ENCODE measurements at places on chromosomes 3 and 15.

GRCh38 chr15:58407236-58407775 lies 24.5 kb upstream of the LIPC start:
- no peak for DNase-seq

DNA sequence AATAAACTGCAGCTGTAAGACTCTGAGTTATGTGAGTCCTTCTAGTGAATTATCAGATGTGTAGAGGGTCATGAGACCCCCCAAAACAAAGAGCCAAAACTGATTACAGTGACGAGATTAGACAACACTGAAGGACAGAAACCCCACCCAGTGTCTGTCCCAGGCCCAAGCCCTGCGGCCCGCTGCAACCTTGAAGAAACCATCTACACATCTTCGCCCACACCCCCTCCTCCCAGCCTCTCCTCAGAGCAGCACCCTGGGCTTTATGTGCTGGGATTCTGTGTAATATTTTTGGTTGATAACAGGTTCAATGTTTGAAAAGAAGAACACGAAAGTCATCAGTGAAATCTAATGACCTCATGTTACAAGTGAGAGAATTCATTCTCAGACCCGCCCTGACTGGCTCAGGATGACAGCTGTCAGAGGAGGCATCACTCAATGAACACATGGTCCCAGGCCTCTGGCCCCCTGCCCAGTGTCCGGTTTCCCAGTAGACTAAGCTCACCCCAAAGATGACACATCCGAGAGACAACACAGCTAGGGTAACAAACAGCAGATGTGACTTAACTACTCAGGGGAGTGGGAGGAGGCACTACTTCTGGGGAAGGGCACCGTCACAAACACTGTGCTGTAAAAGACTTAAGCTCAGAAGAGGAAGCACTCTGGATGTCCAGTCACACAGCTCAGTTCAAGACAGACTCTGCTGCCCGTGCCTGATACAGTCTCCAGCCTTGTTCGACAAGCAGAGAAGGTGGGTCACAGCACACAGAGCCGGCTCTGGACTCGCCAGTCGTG lies 48.9 kb downstream of the NIPA2 start:
- no peak for DNase-seq

- DNase-seq: no peak
Measured at GRCh38 chr3:41690766-41691563, 270.9 kb downstream of the ULK4 start.

GRCh38 chr3:9190276-9190675 lies 59.2 kb downstream of the SRGAP3 start:
- no peak for DNase-seq

DNA sequence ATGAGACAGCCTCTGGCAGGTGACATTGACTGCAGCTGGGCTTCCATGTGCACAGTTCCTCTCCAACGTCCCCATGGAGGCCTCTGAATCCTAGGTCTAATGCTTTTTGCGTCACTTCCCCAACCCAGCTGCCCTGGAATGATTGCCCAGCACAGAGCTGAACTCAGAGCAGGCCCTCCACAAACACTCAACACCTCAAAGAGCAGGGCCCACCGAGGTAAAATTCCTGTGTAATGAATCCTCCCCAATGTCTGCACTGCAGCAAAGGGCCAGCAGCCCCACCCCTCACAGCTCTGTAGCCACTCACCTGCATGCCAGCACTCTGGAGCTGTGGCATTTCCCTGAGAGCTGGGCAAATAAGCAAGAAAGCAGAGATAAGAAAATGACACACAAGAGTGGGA lies 42.6 kb upstream of the DUSP7 start:
- no peak for DNase-seq

- DNase-seq: no peak
Measured at GRCh38 chr3:131704098-131704497, 201.3 kb upstream of the MRPL3 start.

- no peak for DNase-seq
Measured at GRCh38 chr15:58109419-58109818, 28.8 kb upstream of the AQP9 start.

- no peak for DNase-seq
Measured at GRCh38 chr3:195208183-195208582, 62.8 kb downstream of the XXYLT1 start.

- DNase-seq: no peak
Measured at GRCh38 chr3:150202711-150203110, 205.4 kb upstream of the TSC22D2 start.

GRCh38 chr3:43411429-43411828 lies 125.1 kb downstream of the SNRK start:
- DNase-seq: no peak

DNA sequence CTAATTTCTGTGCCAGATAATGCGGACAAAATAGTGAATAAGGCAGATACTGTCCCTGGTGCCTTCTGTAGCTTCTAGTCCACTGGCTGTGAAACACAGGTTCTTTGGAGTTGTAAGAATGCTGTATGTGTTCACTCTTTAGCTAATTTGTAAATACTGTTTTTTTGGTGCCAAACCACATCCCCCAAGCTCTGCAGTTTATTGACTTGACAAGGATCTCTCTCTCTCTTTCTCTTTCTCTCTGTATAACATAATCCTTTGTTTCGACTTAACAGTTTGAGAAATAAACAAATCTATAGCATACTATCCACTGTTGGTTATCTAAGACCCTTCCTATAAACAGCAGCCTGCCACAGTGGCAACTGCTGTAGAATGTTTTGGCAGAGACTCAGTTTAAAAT lies 7.6 kb downstream of the SMAD3 start:
- DNase-seq: no peak
